ENCODE measurements at places on chromosomes 12 and 14.

DNA sequence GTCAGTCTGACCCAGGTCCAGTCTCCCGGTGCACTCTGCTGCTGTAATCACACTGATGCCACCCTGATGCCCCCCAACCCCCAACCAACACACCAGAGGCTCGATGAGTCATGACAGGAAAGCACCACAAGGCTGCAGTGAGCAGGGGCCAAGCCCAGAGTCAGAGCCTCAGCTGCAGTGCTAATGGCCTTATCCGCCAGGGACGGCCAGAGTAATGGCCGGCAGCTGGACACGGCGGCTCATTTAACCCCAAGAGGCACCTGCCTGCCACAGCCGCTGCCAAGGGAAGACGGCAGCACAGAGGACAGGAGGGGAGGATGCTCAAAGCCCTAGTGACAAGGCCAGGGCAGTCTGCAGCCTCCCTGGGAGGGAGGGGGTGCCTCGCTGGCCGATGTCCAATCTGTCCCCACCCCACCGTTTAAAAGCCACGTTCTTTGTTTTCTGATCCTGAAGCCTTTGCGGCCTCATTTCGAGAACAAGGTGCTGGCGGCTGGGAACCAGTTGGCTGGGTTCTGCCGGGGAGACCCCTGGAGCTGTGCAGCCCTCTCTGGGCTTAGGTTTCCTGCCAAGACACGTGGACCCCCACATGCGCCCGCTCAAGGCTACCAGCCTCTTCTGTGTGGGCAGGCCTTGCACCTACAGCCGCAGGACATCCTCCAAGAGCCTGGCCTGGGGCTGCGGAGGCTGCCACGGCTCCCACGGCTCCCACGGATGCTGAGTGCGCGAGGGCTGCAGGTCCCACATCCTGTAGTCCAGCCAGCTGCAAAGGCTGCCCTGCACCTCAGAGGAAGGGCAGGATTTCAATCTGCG, 13.1 kb downstream of the CCDC85C start:
- DNase-seq, result no peak

GRCh38 chr14:103949131-103949790, 6.9 kb upstream of the RD3L start:
- DNase-seq, result no peak

DNA sequence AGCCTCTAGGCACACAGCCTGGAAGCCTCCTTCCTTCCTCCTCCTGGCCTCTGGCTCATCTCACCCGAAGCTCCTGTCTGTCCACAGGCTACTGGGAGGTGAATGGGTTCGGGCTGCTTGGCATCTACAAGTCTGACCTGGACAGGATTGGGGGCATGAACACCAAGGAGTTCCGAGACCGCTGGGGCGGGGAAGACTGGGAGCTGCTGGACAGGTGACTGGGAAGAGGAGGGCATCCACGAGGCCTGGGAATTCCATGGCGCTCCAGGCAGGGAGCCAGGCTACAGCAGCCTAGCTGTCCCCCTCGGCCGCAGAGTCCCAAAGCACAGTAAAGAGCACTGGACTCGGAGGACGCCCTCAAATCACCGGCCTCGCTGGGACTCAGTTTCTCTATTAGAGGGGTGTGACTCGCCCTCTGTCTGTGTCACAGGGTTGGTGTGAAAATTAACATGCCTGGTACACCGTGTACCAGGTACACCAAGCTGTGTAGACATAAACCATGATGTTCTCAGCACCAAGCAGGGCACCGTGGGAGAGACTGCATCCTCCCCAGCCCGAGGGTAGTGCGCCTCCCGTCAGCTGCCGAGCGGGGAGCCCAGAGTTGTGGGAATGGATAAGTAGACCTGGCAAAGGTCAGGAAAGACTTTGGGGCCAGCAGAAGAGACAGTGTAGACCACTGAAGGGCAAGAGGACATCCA, 99.6 kb downstream of the B4GALNT3 start:
- no peak for DNase-seq

DNA sequence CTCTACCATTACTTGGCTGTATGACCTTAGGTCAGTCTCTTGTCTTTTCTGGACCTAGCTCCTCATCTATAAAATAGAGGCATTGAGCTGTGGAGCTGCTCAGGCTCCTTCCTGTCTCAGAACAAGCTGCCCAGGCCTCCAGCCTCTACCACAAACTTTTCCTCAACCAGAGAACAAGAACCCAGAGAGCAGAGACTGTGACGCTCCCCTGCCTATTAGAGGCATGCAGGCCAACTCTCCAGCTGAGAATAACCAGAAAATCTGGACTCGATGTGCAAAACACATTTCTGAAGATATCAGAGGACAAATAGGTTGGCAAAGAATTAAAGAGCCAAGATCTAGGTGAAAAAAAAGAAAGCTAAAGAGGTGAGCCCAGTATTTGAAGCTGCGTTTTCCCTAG, 17.8 kb upstream of the PNMA1 start:
- DNase-seq, result no peak
